ENCODE measurements at places on chromosomes 13 and 19.

- no peak for DNase-seq
Measured at GRCh38 chr13:91046715-91047327, 300.7 kb upstream of the MIR17HG start.

DNA sequence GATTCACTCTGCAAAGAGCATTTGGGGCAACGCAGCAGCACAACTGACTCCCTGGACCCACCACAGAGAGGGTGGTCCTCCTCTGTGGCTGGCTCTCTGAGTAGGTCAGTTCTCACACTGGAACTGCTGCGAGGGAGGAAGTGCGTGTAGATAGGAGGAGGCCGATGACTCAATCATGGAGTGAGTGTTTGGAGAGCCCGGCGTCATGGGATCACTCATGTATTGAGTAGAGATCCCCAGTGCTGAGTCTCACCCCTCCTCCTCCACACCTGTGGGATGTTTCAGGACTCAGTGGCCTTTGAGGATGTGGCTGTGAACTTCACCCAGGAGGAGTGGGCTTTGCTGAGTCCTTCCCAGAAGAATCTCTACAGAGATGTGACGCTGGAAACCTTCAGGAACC lies 8.9 kb downstream of the ZNF101 start:
- no peak for DNase-seq

GRCh38 chr13:97743938-97744337 lies 209.5 kb upstream of the IPO5 start:
- no peak for DNase-seq

- no peak for DNase-seq
Measured at GRCh38 chr19:4467835-4468234, 4.3 kb upstream of the HDGFL2 start.

DNA sequence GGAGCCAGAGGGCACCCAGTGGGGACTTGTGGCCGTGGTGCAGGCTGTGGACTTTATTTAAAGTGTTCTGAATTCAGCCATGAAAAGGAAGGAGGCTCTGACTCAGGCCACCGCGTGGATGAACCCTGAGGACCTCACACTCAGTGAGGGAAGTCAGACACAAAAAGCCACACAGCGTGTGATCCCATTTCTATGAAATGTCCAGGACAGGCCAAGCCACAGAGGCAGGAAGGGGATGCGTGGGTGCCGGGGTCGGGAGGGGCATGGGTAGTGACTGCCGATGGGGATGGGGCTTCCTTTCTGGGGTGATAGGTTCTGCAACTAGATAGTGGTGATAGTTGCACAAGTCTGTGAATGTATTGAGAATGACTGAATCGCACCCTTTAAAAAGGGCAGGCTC lies 8.7 kb upstream of the ZBTB7A start:
- DNase-seq, result no peak

DNA sequence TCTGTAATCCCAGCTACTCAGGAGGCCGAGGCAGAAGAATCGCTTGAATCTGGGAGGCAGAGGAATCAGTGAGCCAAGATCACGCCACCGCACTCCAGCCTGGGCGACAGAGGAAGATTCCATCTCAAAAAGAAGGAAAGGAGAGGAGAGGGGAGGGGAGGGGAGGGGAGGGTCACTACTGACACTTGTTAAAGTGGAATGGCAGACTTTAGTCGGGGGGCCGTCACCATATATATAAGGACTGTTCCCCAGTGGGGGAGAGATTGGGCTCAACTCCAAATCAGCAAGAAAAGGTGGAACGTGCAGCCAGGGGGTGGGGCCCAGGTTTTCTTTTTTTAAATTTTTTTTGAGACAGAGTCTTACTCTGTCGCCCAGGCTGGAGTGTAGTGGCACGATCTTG lies 26.2 kb downstream of the TPT1 start:
- DNase-seq, result no peak

DNA sequence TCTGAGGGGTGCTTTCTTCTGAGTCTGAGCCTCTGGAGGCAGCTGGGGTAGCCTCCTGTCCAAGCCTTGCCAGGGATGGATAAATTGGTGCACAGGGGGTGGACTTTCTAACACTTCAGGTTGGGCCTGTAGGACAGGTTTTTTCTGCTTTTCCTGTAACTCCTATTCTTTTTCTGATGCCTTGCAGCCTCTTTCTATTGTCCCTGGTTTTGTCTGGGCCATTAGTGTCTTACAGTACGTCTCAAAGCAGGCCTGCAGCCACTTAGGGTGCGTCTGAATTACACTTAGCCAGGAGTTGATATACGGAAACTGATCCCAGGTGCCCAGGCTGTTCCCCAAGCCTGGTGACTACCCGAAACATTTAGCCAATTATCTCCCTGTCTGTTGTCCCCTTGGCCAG lies 213.3 kb upstream of the HTR2A start:
- no peak for DNase-seq

DNA sequence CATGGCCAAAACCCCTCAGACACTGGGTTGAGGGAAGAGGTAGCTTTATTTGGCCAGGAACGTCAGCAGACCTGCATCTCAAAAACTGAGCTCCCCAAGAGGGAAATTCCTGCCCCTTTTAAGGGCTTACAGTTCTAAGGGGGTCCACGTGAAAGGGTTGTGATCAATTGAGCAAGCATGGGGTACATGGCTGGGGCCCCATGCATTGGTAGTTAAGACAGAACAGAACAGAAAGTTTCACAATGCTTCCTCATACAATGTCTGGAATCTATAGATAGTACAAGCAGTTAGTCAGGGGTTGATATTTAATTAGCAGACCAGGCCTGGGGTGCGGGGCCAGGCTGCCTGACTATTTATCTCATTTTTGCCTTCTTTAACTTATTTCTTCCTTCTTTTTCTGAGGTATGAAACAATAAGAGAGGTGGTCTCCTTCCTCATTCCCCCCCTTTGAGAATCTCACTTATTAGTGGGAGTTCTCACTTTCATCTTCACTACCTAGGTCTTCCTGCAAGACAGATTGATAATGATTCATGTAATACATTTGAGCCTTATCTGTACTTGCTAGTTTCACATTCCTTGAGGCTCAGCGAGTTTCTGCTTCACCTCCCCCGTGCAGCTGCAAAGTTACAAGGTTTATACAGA lies 84.8 kb downstream of the SLC25A15 start:
- DNase-seq, result no peak

GRCh38 chr19:16233081-16233776 lies 35.5 kb downstream of the AP1M1 start:
- DNase-seq, result no peak

DNA sequence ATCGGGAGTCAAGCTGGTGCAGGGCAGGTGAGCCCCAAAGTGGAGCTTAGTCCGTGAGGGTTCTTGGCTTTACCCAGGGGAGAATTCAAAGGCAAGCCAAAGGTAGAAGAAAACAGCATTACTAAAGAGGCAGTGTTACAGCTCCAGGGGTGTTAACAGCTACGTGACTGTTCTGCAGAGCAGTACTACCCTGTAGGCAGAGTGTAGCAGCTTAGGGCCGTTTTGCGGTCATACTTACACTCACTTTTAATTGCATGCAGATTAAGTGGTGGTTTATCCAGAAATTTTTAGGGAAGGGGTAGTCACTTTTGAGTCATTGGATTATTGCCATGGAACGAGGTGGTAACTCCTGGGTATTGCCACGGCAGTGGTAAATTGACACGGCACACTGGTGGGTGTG lies 482.2 kb downstream of the SLITRK5 start:
- DNase-seq, result no peak

GRCh38 chr19:16542910-16543472 lies 754 bp upstream of the CHERP start:
- DNase-seq, result no peak

DNA sequence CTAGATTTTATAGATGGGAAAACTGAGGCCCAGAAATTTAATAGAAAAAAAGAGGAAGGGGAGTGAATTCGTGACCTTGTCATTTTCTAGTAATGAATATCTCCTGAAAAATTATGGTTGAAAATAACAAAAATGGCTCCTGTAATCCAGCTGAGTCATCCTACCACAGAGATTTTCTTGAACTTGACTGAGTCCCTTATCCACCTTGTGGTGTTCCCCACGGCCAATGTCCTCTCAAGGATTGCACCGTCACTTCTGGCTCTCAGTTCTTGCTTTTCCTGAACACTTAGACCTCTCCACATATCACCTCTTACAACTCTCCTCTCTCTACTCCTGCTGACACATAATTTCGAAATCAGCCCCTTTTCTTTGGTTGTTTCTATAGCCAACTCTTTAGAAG lies 1.2 kb upstream of the KATNAL1 start:
- no peak for DNase-seq

- DNase-seq, result no peak
Measured at GRCh38 chr19:932648-933552, 7.1 kb downstream of the ARID3A start.

DNA sequence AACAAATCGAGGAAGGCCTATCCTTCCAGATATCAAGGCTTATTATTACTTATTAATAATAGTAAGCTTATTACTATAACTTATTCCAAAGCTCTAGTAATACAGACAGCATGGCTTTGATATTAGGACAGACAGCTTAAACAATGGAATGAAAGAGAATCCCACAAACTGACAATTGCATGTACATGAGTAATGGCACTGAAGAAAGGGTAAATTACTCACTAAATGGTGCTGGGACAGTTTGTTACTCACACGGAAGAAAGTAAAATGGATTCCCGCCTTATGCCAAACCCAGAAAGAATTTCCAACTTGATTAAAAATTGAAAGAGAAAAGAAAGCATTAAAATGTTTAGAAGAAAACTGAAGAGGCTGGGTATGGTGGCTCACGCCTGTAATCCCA lies 60.3 kb downstream of the MIPEP start:
- DNase-seq, result no peak

Measured in activated naive CD4-positive, alpha-beta T cell (primary cell).